ENCODE measurements at places on chromosomes 13 and 19. TPM values are rescaled to one million over a fixed set of nuclear protein-coding genes. Genes with fewer than 3 reads are reported as not detected.

DNA sequence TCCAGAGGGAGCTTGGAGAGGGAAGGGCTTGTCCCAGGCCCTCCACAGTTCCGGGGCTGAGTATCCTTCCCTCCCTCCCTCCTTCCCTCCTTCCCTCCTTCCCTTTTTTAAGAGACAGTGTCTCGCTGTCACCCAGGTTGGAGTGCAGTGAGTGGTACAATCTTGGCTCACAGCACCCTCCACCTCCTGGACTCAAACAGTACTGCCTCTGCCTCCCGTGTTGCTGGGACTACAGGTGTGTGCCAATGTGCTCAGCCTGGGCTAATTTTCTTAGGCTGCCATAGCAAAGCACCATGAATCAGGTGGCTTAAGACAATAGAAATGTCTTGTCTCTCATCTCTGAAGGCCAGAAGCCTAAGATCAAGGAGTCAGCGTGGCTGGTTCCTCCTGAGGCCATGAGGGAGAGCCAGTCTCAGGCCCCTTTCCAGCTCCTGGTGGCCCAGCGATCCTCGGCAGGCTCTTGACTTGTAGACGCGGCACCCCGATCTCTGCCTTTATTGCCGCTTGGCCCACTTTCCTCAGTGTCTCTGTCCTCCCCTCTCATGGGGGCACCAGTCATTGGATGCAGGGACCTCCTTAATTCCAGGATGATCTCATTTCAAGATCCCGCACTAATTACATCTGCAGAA is 47.5 kb downstream of the CRTC1 start:
- peaks cover 12% of the 10 kb centered on the region for H3K27me3 ChIP-seq
- no peak overlapping the region for H3K4me3 ChIP-seq
- no peak overlapping the region for H3K27ac ChIP-seq
- no peaks in the 10 kb centered on the region for H3K36me3 ChIP-seq
- peaks cover 32% of the 10 kb centered on the region for H3K4me1 ChIP-seq

DNA sequence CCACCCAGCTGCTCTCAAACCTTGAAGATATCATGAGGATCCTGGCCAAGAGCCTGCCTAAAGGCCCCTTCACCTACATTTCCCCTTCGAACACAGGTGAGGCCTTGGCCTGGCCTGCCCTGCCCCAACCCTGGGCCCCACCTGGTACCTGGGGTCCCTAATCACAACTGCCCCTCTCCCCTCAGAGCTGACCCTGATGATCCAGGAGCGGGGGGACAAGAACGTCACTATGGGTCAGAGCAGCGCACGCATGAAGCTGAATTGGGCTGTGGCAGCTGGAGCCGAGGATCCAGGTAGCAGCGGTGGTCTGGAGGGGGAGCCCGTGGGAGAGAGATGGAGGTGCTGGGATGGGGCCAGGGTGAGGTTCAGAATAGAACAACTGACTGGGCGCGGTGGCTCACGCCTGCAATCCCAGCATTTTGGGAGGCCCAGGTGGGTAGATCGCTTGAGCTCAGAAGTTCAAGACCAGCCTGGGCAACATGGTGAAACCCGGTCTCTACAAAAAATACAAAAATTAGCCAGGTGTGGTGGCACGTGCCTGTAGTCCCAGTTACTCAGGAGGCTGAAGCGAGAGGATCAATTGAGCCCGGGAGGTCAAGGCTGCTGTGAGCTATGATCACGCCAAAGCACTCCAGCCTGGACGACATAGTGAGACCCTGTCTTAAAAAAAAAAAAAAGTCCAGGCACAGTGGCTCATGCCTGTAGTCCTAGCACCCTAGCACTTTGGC is 17.5 kb downstream of the DDX39A start:
- peaks cover 2% of the 10 kb centered on the region for H3K27me3 ChIP-seq
- DNase-seq, result no peak
- no peaks in the 10 kb centered on the region for H3K4me1 ChIP-seq
- no peak overlapping the region for H3K4me3 ChIP-seq
- H3K27ac ChIP-seq, result no peak overlapping the region
- H3K36me3 ChIP-seq, result no peaks in the 10 kb centered on the region

GRCh38 chr13:38606699-38607535 is 80.0 kb upstream of the FREM2 start:
- H3K4me1 ChIP-seq, result no peaks in the 10 kb centered on the region
- H3K4me3 ChIP-seq, result no peak overlapping the region
- no peak for DNase-seq
- no peak overlapping the region for H3K27ac ChIP-seq
- H3K36me3 ChIP-seq, result no peaks in the 10 kb centered on the region
- H3K27me3 ChIP-seq, result no peaks in the 10 kb centered on the region

- no peak for DNase-seq
- H3K27ac ChIP-seq, result peak overlapping the region; percentile 98
- H3K4me1 ChIP-seq, result peaks cover 21% of the 10 kb centered on the region
- peak overlapping the region; percentile 91 for H3K4me3 ChIP-seq
Observed at GRCh38 chr19:55259540-55260210, 858 bp upstream of the PPP6R1 start.

GRCh38 chr19:8469613-8470368 is 25.0 kb downstream of the HNRNPM start:
- no peak overlapping the region for H3K4me3 ChIP-seq
- peaks cover 4% of the 10 kb centered on the region for H3K27me3 ChIP-seq
- peak overlapping the region; percentile 30 for H3K27ac ChIP-seq
- H3K36me3 ChIP-seq, result peaks cover 3% of the 10 kb centered on the region
- H3K4me1 ChIP-seq, result peaks cover 5% of the 10 kb centered on the region

- H3K36me3 ChIP-seq, result peaks cover 9% of the 10 kb centered on the region
- H3K27me3 ChIP-seq, result peaks cover 7% of the 10 kb centered on the region
- peak within 1 kb of the TSS; percentile 81 for H3K4me3 ChIP-seq
- DNase-seq, result peak; percentile 82
- peak within 1 kb of the TSS; percentile 28 for H3K27ac ChIP-seq
- H3K4me1 ChIP-seq, result peaks cover 3% of the 10 kb centered on the region
Observed at GRCh38 chr19:53192771-53193534, at the start of gene ZNF665. TSS of gene ZNF665 (minus strand) at chr19:53193358. CDS start at chr19:53182898, 10,460 bp downstream.

- no peaks in the 10 kb centered on the region for H3K36me3 ChIP-seq
- H3K4me3 ChIP-seq, result no peak overlapping the region
- H3K27me3 ChIP-seq, result peaks cover 15% of the 10 kb centered on the region
- peaks cover 24% of the 10 kb centered on the region for H3K4me1 ChIP-seq
Observed at GRCh38 chr13:20359335-20359734, 127.2 kb upstream of the GJB6 start.

GRCh38 chr13:47656651-47657050 is 344.4 kb downstream of the SUCLA2 start:
- H3K4me3 ChIP-seq, result no peak overlapping the region
- H3K27me3 ChIP-seq, result peaks cover 2% of the 10 kb centered on the region
- H3K4me1 ChIP-seq, result peaks cover 7% of the 10 kb centered on the region
- H3K36me3 ChIP-seq, result no peaks in the 10 kb centered on the region

- no peak for DNase-seq
- no peaks in the 10 kb centered on the region for H3K36me3 ChIP-seq
- H3K27ac ChIP-seq, result no peak overlapping the region
- peaks cover 30% of the 10 kb centered on the region for H3K4me1 ChIP-seq
Observed at GRCh38 chr13:94323764-94324758, 155.4 kb downstream of the DCT start.

DNA sequence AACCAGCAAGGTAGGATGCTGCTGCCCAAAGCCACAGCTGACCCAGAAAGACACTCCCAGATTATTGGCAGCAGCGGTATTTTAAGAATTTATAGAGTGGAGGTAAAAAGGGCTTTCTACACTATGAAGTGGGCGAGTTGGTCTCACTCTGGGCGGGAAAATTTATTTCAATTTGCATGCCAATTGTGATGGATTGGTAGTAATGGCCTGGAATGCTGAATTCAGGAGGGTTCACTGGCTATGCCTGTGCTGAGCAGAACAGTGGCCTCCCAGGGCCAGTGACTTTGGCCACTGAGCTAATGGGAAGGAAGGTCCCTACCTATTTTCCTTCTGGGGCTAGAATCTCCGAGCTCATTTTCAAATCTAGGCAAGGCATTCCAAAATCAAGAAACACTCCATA is 243.5 kb downstream of the TSHZ3 start:
- DNase-seq, result no peak
- no peak overlapping the region for H3K27ac ChIP-seq
- H3K4me3 ChIP-seq, result no peak overlapping the region
- no peaks in the 10 kb centered on the region for H3K27me3 ChIP-seq

- no peak for DNase-seq
- H3K27me3 ChIP-seq, result no peaks in the 10 kb centered on the region
- H3K36me3 ChIP-seq, result no peaks in the 10 kb centered on the region
- H3K4me1 ChIP-seq, result no peaks in the 10 kb centered on the region
Observed at GRCh38 chr13:105908586-105908985, 626.9 kb downstream of the EFNB2 start.

DNA sequence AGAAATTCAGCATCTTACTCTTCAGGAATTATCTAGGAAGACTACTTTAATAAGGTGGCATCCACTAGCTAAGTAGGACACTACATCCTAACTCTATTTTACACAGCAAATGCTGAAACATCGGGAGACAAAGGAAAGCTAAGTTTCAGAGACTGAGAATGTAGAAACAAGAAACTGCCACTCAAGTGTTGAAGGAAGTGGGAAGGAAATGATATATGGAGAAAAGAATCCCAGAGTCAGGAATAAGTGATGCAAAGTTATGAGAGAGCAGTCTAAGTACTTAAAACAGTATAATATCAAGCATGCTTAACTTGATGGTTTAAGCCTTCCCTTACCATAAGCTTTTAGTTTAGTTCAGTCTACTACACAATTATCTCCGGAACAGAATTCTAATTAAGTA is 52.4 kb downstream of the RBM26 start:
- no peaks in the 10 kb centered on the region for H3K27me3 ChIP-seq
- H3K4me3 ChIP-seq, result no peak overlapping the region
- no peak overlapping the region for H3K27ac ChIP-seq
- no peaks in the 10 kb centered on the region for H3K4me1 ChIP-seq
- no peak for DNase-seq

DNA sequence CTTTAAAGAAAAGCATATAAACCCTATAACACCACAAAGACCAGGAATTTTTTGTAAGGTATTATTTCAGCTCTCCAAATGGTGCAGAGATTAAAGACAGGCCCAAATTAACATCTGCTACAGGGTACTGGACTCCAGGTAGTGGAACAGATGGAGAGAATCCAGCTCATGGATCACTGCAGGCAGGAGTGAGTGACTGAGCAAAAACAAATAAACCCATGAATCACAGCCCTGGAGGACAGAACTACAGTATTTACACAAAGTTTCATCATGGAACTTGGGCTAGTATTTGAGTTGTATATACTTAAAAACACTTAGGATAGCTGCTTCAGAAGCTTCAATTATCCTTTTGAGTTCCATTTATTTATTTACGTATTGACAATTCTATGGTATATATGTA is 132.8 kb upstream of the SPRY2 start:
- peak overlapping the region; percentile 45 for H3K27ac ChIP-seq
- H3K4me1 ChIP-seq, result peaks cover 6% of the 10 kb centered on the region
- no peaks in the 10 kb centered on the region for H3K36me3 ChIP-seq
- no peak overlapping the region for H3K4me3 ChIP-seq
- H3K27me3 ChIP-seq, result peaks cover 1% of the 10 kb centered on the region

DNA sequence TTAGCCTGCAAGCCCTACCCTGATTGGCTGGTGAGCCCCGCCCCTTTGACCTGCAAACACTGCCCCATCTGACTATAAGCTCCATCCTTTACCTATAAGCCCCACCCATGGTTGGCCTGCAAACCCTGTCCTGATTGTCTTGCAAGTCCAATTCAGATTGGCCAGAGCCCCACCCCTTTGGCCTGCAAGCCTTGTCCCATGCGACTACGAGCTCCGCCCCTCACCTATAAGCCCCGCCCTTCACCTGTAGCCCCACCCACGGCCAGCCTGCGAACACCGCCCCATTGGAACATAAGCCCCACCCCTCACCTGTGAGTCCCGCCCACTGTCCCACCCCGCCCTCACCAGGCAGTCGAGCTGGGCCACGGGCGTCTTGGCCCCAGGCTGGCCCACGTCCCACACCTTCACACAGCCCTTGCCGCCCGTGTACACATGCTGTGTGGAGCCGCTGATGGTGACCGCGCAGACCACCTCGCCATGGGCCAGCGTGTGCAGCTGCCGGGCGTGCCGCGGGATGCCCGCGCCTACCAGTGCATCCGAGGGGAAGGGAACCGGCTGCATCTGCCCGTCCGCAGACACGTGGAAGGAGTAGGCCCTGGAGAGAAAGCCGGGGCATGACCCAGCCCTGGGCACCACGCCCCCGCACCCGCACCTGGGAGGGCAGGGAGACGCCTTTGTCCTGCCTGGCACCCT is 22.9 kb downstream of the TLE2 start:
- no peaks in the 10 kb centered on the region for H3K4me1 ChIP-seq
- no peak overlapping the region for H3K4me3 ChIP-seq
- no peaks in the 10 kb centered on the region for H3K36me3 ChIP-seq
- no peak overlapping the region for H3K27ac ChIP-seq

DNA sequence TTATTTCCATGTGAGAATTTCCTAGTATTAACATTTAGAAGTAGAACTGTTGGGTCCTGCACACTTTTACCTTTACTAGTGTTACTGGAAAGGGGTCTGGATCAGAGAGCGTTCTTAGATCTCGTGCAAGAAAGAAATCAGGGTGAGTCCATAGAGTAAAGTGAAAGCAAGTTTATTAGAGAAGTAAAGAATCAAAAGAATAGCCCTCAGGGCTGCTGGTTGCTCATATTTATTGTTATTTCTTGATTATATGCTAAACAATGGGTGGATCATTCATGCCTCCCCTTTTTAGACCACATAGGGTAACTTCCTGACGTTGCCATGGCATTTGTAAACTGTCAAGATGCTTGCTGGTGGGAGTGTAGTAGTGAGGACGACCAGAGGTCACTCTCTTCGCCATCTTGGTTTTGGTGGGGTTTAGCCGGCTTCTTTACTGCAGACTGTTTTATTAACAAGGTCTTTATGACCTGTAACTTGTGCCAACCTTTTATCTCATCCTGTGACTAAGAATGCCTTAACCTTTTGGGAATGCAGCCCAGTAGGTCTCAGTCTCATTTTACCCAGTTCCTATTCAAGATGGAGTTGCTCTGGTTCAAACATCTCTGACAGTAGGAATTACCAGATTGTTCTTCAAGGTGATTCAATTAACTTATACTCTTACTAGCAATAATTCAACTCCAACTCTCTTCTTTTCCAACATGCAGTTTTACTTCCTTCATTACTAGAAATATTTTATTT is 27.4 kb downstream of the NDFIP2 start:
- H3K27me3 ChIP-seq, result no peaks in the 10 kb centered on the region
- H3K36me3 ChIP-seq, result no peaks in the 10 kb centered on the region
- H3K4me1 ChIP-seq, result peaks cover 3% of the 10 kb centered on the region
- no peak overlapping the region for H3K4me3 ChIP-seq

DNA sequence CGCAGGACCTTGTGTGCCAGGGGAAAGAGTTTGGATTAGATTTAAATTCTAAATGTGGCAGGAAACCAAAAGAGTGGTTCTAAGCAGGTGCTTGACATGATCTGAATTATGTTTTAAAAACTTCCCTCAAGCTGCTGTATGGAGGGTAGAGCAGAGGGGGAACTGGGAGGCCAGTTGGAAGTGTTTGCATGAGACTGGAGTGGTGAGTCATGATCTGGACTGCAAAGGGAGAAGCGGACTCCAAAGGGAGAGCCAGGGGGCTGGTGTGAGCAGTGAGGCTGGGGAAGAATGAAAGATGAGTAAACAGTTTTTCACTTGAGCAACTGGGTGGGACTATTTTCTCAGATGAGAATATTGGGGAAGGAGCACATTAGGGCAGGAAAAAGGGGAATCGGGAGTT is 206.1 kb downstream of the DNAJC15 start:
- H3K4me3 ChIP-seq, result no peak overlapping the region
- no peaks in the 10 kb centered on the region for H3K36me3 ChIP-seq
- H3K27ac ChIP-seq, result no peak overlapping the region
- H3K4me1 ChIP-seq, result peaks cover 1% of the 10 kb centered on the region
- DNase-seq, result no peak

The EXOC3L2 gene
- not detected for total RNA-seq

The NLRP5 gene
- total RNA-seq, result not detected

The FGF22 gene
- 1.5 TPM for total RNA-seq

The CACNG8 gene
- 4.3 TPM for total RNA-seq

The KRTDAP gene
- total RNA-seq, result not detected

The LILRB5 gene
- total RNA-seq, result 0.17 TPM

The NLRP4 gene
- not detected for total RNA-seq

The VSTM2B gene
- total RNA-seq, result 16.6 TPM

The NLRP7 gene
- total RNA-seq, result not detected

All from glutamatergic neuron (in vitro differentiated cells).